ENCODE measurements at places on chromosomes 13 and 19.

GRCh38 chr19:2097203-2097885 is 629 bp downstream of the IZUMO4 start:
- DNase-seq: no peak

- DNase-seq: no peak
Measured at GRCh38 chr13:100694722-100695508, 20.3 kb upstream of the TMTC4 start.

DNA sequence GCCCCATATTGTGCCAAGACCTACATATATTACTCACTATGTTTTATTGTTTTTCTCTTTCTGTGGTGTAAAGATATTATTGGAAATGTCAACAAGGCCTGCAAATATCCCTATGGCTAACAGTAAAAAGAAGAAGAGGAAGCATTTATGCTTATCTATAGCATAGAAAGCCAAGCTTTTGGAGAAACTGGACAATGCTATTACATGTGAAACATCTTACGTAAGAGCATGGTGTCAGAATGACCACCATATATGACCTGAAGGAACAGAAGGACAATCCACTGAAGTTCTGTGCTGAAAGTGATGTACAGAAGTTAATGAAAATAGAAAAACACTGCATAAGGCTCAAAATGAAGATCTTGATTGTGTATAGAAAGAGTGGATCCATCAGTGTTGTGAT is 145.2 kb downstream of the KCTD12 start:
- DNase-seq: no peak

DNA sequence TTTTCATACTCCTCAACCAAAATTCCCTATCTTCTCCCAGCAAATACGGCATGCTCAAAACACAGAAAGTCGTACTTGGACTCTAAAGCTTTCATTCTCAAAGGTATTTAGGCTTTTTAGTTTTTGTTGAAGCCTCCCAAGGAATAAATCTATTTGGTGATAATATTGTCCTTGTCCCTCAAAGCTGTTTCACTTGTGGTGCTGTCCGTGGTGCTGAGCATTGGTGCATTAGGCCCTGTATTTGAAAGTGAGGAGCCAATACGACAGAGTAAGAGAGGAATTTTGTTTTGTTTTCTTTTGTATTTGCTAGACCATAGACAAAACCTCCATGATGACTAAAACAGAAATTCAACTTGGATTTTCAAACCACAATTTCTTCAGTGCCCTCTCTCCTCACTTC is 3.2 kb upstream of the LGALS13 start:
- no peak for DNase-seq

DNA sequence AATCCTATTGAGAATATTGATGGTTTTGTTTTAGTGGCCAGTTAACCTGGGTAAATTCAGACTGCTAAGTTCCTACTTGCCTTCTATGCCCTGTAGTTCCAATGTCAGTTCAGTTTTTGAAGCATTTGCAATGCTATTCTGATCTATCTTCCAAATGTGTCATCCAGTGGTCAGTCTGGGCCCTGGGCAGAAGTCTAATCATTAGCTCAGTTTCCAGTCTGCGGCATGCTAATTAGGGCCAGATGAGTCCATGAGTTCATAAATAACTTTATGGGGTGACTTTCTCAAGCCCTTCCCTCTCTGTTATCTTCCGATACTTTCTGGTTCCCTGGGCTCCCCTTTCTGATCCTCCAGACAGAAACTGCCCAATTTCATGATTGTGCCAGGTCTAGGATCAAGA is 32.7 kb downstream of the FAM187B start:
- DNase-seq: peak; percentile 11

- DNase-seq: no peak
Measured at GRCh38 chr13:52104624-52105023, 24.2 kb downstream of the NEK5 start.

DNA sequence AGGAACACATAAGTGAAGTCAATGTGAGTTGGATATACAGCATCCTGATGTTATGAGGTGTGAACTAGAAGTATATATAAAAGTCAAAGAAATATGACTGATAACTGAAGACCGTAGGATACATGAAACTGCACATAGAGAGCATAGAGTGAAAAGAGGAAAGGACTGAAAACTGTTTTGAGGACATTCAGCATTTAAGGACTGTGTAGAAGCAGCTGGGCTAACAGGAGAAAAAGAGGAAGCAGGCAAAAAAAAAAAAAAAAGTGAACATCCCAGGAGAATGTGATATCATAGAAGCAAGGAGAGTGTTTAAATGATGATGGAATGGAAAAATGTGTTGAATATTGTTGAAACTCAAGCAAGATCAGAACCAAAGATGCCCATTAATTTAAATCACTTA is 363.5 kb downstream of the PCDH20 start:
- no peak for DNase-seq

- no peak for DNase-seq
Measured at GRCh38 chr13:46382224-46382623, 4.8 kb downstream of the RUBCNL start.

DNA sequence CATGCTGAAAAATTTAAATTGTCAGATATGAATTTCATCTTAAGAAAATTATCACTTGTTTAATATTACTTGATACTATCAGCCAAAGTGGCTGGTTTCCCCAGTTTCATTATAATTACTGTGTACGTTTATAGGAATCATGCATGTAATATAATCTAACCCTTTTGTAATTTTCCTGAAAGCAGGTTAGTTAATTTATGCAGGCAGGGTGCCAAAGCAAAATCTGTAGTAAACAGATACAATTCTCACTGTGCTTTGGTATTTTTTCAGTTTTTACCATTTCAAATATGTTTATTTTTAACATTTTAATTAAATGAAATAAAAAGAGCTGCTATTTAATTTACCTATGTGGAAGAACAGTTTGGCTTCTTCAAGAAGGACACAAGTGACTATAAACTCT is 1227.5 kb upstream of the MIR17HG start:
- no peak for DNase-seq

GRCh38 chr19:33520048-33520643 is 1.4 kb downstream of the PEPD start:
- no peak for DNase-seq

DNA sequence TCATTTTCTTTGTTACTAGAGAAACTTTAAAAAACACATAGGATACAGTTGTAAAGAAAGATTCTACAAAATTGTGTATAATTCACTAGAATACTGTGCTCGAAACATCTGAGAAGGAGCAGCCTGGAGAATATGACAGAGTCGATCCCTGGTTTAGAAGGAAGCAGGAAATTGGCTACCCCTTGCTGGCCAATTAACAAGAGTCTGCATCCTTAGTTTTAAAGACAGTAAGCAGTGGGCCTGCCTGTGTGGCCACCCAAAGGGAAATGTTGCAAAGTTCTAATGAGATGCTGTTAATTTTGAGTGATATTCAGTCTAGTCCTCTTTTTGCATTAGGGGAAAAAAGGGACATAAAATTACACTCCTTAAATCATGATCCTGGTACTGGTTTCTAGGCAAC is 988.6 kb downstream of the PCDH17 start:
- no peak for DNase-seq

GRCh38 chr19:16778796-16779411 is 50.3 kb upstream of the SIN3B start:
- DNase-seq: no peak

- no peak for DNase-seq
Measured at GRCh38 chr13:91986761-91987483, 588.5 kb downstream of the GPC5 start.

DNA sequence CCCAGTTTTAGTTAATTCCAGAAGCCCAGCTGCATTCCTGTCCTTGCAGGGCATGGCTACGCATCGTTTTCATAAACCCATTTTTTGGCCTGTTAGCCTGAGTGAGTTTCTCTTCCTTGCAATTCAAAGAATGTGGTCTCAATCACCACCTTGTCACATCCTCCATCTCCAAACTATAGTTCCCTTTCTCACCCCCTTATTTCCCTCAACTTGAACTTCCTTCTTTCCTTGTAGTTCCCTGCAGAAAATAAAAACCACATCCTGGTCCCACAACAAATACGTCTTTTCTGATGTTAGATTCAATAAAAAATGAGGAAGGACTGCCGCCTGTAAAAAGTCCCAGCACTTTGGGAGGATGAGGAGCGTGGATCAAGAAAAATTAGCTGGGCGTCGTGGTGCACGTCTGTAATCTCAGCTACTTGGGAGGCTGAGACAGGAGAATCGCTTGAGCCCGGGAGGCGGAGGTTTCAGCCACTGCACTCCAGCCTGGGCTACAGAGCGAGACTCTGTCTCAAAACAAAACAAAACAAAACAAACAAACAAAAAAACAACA is 13.2 kb downstream of the ADGRE3 start:
- no peak for DNase-seq

- no peak for DNase-seq
Measured at GRCh38 chr13:98547455-98547854, 29.5 kb downstream of the STK24 start.

GRCh38 chr19:1580957-1581356 is 11.7 kb downstream of the MBD3 start:
- DNase-seq: no peak

DNA sequence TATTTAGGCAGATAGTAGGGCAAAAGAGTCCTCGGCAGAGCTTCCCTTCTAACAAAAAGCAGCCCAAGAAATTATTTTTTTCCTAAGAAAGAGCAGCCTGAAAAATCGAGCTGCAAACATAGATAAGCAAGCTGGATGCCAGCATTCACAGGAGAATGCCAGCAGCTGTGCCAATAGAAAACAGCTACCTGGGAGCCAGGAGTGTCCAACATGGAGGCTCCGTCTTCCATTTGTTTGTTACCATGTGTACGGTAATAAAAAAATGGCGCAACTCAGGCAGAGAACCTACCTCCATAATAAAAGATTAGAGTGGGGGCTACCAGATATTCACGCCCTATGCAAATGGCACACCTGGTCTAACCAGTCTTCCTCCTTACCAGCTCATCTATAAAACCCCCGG is 77.6 kb upstream of the IPO5 start:
- no peak for DNase-seq
